ENCODE measurements at places on chromosomes 7 and 10.
A peak's percentile ranks its signal among the peaks of the same experiment; 100 is the strongest.

DNA sequence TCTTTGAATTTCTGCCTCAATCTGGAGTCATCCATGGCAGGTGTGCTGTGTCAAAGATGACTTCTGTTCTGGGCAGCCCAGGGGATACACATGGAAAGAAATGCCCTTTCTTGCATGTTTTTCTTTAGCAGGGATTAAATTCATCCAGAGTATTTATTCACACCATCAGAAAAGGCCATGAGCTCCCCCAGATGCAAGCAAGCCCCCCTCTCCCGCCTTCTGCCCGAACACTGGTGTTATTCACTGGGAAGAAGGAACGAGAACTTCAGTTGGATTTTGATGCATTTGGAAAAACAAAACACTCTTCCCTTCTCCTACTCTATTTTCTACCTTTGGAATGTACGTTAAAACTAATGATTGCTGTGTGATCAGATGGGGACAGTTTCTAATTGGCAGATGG lies 1.4 kb downstream of the PLPP4 start:
- H3K4me1 ChIP-seq, result peaks cover 34% of the 10 kb centered on the region
- H3K4me3 ChIP-seq, result peak overlapping the region; percentile 67
- DNase-seq, result no peak
- H3K27ac ChIP-seq, result no peak overlapping the region
- H3K36me3 ChIP-seq, result no peaks in the 10 kb centered on the region

DNA sequence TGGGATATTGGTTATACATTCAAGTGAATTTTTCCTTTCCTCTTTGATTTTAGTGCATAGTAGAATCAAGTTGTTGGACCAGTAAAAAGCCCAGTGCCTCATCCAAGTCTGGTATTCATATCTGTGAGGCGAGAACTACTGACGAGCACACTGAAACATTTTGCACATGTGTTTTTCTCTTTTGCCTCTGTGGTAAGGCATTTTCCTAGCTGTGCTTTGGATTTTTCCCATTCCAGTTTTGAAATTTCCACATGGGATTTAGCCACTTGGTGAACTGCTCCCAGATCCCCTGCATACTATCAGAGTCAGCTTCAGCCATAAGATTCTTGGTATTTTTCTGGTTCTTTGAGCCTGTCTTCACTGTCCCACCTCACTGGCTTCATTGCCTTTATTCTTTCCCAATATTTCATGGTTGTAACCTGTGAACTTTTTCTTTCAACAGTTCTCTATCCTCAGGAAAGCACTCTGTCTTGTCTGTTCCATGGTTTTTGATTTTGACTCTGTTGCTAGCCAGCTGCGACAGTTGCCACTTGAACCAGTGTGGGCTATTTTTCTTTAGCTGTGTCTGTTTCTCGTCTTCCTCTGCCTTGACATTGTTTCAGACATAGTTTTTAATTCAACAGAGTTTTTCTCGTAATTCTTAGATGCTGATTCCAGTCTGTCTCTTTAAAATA lies 239.0 kb downstream of the REEP3 start:
- H3K36me3 ChIP-seq, result peaks cover 3% of the 10 kb centered on the region
- peaks cover 14% of the 10 kb centered on the region for H3K4me1 ChIP-seq
- H3K27ac ChIP-seq, result no peak overlapping the region
- no peak for DNase-seq

GRCh38 chr7:36937754-36938563 lies 213.7 kb upstream of the AOAH start:
- DNase-seq, result no peak
- no peaks in the 10 kb centered on the region for H3K36me3 ChIP-seq
- H3K4me3 ChIP-seq, result no peak overlapping the region
- H3K4me1 ChIP-seq, result no peaks in the 10 kb centered on the region
- H3K27me3 ChIP-seq, result no peaks in the 10 kb centered on the region

DNA sequence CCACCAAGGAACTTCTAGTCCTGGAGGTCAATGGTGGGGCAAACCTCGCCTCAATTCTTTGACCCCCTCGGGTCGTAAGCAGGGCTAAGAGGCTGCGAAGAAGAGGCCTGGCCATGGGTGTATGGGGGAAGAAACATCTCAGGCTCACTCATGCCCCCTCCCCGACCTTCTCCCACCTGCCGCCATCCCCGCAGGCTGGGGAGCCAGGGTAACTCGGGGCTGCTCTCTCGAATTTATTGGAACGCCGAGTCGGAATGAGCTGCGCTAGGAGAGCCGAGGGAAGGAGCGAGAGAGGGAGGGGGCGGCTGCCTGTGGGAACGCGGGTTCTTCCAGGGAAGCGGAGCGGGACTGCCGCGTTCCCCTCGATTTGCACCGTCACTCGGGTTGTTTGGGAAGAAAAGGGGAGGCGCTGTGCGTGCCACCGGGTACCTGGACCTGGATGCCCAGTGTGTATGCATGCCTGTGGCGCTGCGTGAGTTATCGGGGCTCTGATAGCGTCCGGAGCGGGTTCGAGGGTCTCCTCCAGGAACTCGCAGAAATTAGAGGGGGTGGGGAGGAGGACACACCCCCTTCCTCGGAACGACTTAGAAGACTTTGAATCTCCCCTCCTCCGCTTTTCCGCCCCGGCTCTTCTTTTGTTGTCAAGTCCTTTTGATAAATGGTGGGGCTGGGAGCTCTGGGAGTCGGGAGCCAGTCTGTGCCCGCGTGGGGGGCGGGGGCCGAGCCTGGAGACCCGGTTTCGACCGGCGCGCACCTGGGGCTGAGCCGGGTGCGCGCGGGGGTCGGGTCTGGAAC lies 1.8 kb upstream of the ZNF503 start:
- peak overlapping the region; percentile 96 for H3K27ac ChIP-seq
- DNase-seq, result no peak
- peaks cover 2% of the 10 kb centered on the region for H3K36me3 ChIP-seq
- peaks cover 36% of the 10 kb centered on the region for H3K4me1 ChIP-seq
- peak overlapping the region; percentile 94 for H3K4me3 ChIP-seq

DNA sequence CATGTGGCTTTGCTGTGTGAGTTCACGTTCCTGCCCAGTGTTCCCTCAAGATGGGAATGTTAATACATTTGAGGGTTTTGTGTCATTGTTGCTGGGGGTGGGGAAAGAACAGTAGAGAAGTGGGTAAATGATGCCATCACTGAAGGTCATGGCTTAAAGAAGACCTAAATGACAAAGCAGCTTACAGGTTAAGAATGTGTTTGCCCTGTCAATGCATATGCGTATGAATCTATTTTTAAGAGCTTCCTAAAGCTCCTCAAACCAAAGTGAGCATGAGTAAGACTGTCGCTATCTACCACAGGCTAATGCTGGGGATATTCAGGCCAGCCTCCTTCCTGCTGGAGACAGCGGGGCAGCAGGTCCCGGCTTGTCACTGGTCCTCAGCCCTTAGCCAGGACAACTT lies 162.9 kb downstream of the CREB5 start:
- no peak overlapping the region for H3K4me3 ChIP-seq
- DNase-seq, result no peak
- H3K4me1 ChIP-seq, result peaks cover 23% of the 10 kb centered on the region
- H3K36me3 ChIP-seq, result no peaks in the 10 kb centered on the region
